ENCODE measurements at places on chromosomes 16 and 17.

- DNase-seq: peak; percentile 50
Measured at GRCh38 chr17:70775679-70776078, 606.3 kb downstream of the KCNJ2 start.

DNA sequence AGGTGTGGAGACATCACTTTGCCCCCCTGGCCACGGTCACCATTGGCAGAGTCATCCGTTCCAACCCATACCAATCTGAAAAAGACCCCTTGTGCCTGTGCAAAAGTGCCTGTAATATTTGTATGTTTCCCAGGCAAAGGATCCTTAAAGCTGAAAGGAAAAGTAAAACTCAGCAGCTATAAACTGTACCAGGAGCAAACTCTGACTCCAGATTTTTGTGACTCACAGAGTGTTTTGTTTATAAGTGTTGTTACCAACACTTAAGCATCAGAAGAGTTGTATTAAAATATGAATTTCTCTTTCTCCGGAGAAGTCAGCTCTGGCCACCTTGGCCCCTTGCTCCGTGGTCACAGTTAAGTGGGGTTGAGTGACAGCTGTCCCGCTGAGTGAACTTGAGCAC is 75.9 kb downstream of the IRX6 start:
- no peak for DNase-seq

DNA sequence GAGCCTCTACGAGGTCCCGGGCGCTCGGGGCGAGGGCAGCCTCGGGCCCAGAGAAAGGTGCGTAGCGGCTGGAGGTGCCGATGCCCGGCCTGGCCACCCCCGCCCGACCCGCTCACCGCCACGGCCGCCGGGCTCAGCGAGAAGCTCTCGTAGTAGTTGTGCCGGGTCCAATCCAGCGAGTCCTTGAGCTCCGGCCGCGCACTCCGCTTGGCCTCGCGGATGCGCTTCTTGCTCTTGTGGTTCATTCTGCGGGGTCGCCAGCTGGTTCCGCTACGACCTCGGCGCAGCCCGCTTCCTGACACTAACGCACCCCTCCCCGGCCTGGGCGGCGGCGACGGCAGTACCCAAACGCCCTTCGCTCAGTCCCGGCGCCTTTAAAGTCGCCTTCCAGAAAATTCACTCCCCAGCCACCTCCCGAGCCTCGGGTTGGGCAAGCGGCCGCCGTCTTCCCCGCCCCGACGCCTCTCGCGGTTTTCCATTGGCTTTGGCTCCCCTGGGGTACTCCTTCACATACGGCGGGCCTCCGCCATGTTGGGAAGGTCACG is at the start of gene JMJD6:
TSS of gene JMJD6 (minus strand) at position 376 of the 545 bp plus-strand sequence. CDS start at position 245, 131 bp downstream.
- peak; percentile 99 for DNase-seq

GRCh38 chr16:88923926-88924833 is 52.8 kb downstream of the CBFA2T3 start:
- no peak for DNase-seq

DNA sequence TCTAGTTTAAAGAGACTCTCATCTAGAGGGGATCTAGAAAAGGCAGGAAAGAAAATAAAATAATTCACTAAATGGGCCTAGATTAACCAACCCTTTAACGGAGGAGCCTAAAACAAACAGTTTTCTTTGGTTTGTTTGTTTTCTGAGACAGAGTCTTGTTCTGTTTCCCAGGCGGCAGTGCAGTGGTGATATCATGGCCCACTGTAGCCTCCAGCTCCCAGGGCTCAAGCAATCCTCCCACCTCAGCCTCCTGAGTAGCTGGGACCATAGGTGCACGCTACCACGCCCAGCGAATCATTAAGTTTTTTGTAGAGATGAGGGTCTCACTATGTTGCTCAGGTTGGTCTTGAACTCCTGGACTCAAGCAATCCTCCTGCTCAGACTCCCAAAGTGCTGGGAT is 122.3 kb upstream of the TOB1 start:
- DNase-seq: no peak

- no peak for DNase-seq
Measured at GRCh38 chr17:12089809-12090384, 69.2 kb downstream of the MAP2K4 start.
